GM23248 (cell line): ENCODE measurements at places on chromosomes 4 and X. TPM values are rescaled to one million over a fixed set of nuclear protein-coding genes. Genes with fewer than 3 reads are reported as not detected.

The MAGEB2 gene
- not detected in 2 replicates for total RNA-seq

GRCh38 chr4:177726111-177726510, 283.9 kb upstream of the AGA start:
- DNase-seq = no peak

DNA sequence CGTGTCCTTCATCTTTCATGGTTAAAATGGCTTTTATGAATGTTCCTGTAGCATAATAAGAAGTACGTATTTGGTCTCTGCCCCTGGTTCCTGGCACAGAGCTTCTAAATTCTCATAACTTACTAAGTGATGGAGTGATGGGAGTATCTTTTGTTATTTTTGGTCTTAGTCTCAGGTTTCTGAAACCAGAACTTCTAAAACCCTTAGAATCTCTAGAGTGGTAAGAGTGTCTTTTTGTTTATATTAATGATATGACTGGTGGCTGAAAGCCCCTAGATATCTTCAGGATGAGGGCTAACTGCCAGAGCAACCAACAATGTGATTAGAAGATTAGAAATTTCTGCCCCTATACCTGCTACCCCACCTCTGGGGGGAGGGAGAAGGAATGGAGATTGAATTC, 45.8 kb upstream of the BBS12 start:
- no peak for DNase-seq

The ODAPH gene
- total RNA-seq = not detected in 2 replicates

The KLF8 gene
- 1.7 and 3.4 TPM in 2 replicates for total RNA-seq

GRCh38 chr4:46886711-46887110, 22.3 kb downstream of the COX7B2 start:
- peak; percentile 20 for DNase-seq

DNA sequence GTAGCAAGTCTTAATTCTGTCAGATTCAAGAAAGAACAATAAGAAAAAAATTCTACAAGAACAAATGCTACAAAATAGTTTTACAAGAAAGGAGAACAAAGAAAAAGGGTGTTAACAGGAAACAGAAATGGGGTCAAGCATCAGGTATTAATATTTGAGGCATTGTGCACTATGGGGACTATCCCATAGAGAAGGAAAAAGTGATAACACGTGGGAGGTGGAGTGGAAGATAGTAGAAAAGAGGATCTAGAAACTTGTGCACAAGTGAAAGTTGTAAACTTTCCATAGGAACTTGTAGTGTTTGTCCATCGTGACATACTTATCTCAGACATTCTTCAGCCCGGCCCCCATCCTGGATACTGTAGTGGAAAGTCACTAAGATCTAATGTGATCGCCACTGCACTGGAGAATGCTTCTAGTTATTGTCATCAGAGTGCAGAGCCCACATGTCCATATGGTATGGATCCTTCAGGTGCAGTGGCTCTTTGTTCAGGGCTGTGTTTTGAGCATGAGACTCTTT, 15.4 kb upstream of the NFXL1 start:
- no peak for DNase-seq

The NPY1R gene
- total RNA-seq = not detected in 2 replicates

The HMX1 gene
- total RNA-seq = not detected in 2 replicates

- DNase-seq = no peak
Observed at GRCh38 chr4:123675567-123675966, 279.0 kb downstream of the SPRY1 start.
